Left forelimb (tissue), 1 donor: ENCODE measurements at places on chromosomes 3 and 15.
A peak's percentile ranks its signal among the peaks of the same experiment; 100 is the strongest.

DNA sequence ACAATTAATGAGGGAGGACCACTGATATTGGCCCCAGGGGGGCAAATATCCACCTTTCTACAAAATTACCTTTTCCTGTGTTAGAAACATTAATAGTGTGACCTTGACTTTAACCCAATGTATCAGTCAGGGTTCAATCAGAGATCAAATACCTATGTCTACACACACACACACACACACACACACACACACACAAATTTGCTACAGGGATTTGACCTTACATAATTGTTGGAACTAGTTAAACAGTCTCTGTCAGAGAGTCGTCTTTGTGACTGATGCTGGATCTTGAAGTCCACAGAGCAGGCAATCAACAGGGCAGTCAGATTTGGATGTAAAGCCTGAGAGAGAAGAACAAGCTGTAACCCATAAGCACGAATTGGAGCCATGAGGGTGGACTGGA, 32.5 kb downstream of the TM4SF4 start:
- DNase-seq: no peak

GRCh38 chr3:47019201-47019600, 39.7 kb downstream of the NBEAL2 start:
- DNase-seq: no peak

GRCh38 chr3:63343674-63344073, 65.6 kb downstream of the SYNPR start:
- DNase-seq: peak; percentile 83

- DNase-seq: no peak
Observed at GRCh38 chr3:36957862-36958686, 13.2 kb upstream of the TRANK1 start.

DNA sequence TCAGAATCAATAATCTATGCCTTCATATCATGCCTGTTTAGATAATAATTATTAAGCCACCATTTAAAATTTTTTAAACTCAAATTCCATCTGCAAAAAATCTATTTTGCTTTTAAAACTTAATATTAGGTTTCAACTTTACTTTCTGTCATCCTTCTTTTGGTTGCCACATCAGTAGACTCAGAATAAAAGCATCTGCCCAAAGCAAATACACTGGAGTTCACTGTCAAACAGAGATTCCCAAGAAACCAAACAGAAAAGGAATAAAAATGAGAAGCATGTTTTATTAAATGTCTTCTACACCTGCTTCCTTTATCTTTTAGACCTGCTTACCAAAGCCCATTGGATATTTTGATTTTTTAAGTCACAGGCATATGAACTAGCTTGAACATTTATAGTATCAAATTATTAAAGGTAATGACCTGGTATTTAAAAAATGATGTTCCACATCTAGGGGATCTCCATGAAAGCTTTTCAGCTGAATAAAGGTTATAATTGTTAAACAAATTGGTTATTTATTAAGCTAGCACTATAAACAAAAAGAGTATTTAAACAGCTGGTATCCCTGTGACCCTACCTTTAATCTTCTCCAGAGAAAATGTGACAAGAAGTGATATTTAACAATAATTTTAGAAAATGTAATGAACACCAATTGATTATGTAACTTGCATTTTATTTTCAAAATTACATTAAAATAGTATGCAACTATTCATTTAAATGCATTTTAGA, 62.5 kb downstream of the ALCAM start:
- no peak for DNase-seq

DNA sequence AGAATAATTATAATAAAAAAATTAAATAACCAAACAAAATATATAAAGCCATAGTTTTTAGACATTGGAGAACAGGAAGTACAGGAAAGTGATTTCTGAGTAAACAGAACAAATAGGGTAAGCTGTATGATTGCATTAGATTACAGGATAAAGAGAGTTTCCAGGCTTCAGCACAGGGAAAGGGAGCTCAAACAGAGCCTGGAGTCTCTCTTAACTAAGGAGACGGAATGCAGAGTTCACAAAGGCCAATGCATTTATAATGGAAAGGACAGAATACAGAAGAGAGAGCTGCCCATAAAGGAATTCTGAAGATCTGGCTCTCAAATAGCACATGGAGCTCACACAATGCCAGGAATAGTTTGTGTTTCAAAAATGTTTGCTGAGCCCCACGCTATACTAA, 42.0 kb upstream of the OTOL1 start:
- no peak for DNase-seq

GRCh38 chr15:93378558-93378957, 289.5 kb upstream of the RGMA start:
- DNase-seq: no peak

DNA sequence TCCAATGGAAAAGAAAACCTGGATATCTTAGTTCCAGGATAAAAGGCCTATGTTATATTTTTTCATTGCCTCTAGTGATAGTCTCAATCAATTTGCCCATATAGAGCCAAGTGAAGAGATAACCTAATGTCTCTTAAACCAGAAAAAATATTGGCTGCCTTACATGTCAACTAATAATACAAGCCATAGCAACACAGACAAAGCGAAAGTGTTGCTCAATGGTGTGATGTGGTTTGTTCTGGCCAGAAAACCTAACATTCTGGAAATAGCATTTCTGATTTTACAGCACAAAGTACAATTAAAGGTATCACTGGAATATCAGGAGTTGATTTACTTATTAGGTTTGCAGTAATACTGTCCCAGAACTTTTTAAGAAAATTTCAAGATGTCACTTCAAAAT, 101.5 kb downstream of the ATP8B4 start:
- no peak for DNase-seq

DNA sequence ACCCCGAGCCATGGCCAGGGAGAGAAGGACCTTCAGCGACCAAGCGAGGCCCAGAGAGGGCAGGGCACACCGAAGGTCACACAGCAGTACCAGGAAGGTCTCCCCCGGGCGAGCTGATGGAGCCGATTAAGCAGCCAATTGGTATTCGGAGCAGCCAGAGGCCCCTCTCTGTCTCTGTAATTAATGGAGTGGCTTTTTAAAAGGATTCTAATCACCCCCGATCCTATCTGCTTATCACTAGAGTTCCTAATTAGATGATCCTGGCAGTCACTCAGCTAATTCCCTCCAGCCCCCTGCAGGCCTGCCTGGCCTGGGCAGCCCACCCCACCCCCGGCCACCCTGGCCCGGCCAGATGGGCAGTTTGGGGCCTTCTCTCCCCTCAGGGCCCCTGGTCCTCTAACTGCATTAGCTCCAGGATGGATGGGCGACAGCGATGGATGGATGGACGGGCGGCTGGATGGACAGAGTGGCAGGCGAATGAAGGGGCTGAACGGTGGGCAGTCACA, 1.6 kb upstream of the DNAJB8 start:
- DNase-seq: no peak

GRCh38 chr15:83747050-83747717, 93.3 kb downstream of the ADAMTSL3 start:
- DNase-seq: no peak

DNA sequence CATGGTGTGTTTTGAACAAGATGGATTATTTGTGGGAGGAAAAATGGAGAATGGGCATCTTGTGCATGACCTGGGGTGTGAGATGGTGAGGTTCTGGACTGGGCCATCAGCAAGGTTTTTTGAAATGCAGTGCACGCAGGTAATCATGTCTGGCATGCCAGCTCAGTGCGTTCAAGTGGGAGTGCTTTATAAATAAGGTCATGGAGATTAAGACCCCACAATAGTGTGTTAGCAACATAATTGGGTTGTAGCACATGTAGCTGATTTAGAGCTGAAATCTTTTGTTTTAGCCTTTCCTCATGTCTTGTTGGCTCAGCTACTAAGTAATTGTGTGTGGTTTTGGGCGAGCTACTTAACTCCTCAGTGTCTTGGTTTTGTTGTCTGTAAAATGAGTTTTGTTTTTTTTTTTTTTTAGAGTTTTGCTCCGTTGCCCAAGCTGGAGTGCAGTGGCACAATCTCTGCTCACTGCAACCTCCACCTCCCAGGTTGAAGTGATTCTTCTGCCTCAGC, 3.9 kb upstream of the CACNA1D start:
- no peak for DNase-seq

DNA sequence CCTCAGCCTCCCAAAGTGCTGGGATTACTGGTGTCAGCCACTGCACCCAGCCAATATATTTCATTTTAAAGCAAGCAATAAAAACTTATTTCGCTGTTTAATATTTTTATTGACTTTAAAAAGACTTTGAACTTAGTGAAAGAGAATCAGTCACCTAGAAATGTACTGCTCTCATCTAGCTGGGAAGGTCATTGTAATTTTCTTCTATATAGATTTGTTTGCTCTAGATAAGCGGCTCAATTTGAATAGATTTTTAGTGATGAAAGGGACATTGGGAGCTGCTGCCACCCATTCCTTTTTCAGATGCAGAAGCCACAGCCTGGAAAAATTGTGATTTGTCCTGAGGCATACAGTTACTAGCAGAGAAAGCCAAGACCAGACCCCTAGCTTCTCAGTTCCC, 40.1 kb downstream of the CAPN7 start:
- DNase-seq: no peak

GRCh38 chr3:80770106-80771074, 991.1 kb downstream of the GBE1 start:
- no peak for DNase-seq

- peak; percentile 64 for DNase-seq
Observed at GRCh38 chr3:52532517-52532837, 1.2 kb downstream of the NT5DC2 start.

- DNase-seq: no peak
Observed at GRCh38 chr15:57253082-57253481, 123.2 kb upstream of the CGNL1 start.

GRCh38 chr15:89982315-89983055, 18.6 kb upstream of the ZNF710 start:
- no peak for DNase-seq

- DNase-seq: peak; percentile 40
Observed at GRCh38 chr15:101456057-101456739, 33.3 kb downstream of the PCSK6 start.

- DNase-seq: no peak
Observed at GRCh38 chr15:79644091-79644490, 212.0 kb downstream of the MINAR1 start.

DNA sequence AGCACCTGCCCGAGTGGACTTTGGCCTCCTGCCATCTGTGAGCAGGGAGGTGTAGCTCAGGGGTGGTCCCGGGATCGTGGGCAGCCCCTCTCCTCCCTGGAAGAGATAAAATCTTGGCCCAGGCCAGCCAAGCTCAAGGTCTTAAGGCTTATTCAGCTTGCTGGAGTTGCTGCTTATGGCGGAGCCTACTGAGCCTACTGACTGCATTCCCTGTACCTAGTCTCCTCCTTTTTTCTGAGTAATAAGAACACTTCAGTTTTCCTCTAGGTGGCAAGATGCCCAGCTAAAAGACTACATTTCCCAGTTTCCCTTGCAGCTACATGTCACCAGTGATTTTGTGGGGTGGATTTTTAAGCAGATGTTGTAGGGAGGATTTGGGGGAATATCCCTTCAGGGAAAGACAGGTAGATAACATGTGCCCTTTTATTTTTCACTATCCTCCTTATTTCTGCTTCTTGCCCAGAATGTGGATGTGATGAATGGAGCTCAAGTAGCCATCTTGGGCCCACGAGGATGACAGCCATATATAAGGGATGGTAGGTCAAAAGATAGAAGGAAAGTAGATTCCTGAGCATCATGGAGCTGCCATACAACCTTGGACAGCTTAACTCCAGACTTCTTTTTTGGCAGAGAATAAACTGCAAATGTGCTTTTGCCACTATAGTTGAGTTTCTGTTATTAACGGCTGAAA, 41.4 kb upstream of the INSYN1 start:
- DNase-seq: no peak

DNA sequence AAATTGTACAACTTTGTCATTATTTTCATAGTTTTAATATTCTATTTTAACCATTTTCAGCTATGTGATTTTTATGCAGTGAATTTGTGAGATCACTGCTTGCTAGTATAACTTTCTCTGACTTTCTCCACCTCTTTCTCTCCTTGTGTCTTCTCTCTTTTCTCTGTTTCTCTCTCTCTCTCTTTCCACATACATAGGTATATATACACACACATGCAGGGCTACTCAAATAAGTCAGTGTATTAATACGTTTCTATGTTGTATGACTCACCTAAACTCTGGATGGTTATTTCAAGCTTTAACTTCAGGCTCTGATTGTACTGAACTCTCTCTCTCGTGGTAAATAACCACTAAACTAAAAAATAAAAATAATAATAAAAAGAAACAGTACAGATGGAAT, 1389.3 kb upstream of the ALCAM start:
- DNase-seq: no peak

DNA sequence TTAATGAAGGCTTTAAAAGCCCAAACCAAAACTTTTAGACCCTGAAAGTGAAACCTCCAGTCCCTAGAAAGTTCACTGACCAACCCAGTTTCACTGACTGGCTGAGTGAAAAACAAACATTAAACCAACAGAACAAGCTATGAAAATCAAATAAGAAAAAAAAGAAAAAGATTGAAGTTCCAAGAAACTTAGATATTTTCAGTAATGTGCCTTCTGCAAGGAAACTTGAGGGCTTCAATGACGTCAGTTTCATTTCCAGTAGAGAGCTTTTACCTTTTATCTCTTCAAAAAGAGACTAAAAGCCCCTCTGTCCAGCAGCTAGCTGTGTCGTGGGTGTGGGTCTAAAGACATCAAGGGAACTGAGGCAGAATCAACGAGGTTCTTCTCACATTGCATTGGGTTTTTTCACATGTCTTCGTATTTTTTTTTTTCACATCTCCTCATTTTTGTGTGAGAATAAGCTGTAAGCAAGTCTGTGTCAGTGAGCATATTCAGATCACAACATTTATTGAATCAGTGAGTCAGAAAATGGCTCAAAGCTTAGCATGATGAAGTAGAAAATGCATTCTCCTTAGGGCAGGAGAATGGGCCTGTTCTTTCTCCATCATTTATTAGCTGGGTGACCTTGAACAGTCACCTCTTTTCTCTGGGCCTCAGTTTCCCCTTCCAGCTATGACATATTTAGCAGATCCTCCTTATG, 54.8 kb upstream of the BCL6 start:
- no peak for DNase-seq

DNA sequence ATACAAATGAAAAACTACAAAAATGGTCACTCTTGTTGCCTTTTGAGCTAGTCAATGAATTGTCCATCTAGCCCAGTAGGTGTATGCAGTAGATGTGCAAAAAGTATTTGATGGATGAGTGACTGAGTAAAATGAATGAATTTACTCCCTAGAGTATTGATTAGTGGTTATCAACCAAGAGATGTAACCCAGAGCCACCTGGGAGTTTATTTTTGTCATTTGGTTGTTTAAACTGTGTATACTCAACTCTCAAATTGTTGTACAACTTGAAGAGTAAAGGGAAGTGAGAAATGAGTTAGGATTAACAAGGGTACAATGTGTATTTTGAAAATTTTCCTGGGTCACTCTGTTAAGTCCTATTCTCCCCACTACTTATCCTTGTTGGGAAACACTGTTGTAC, 124.1 kb upstream of the TMCO5A start:
- no peak for DNase-seq

DNA sequence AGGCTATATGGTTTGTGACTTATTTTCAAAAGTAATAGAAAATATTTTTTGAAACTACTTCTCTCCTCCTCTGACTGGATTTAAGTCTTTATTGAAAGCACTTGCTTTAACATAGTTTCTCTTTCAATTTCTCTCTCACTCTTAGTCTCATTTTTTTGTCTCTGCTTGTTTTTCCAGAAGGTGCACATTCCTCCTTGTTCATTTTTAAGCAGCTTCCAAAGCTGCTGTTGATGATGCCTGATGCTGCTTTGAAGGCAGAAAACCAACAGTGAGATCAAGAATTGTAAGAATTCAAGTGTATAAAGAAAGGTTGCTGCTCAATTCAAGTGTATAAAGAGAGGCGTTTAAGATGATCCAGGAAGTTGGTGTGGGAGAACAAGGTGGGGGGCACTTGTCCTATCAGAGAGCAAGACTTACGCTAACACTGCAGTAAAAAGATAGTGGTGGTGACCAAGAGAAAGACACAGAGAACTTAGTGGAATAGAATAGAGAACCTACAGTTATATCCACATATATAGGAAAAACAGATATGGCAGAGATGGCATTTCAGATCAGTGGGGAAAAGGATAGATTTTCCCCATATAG, 12.1 kb downstream of the NR2C2 start:
- DNase-seq: no peak
